T-helper 2 cell (primary cell): ENCODE measurements at places on chromosomes 3 and 15.

- no peak for DNase-seq
These were observed 553.8 kb downstream of the MAGI1 start for GRCh38 chr3:65484964-65485363.

- no peak for DNase-seq
These were observed 1.8 kb downstream of the FETUB start for GRCh38 chr3:186642014-186642413.

- DNase-seq, result no peak
These were observed 42.2 kb downstream of the CD200 start for GRCh38 chr3:112375117-112375516.

DNA sequence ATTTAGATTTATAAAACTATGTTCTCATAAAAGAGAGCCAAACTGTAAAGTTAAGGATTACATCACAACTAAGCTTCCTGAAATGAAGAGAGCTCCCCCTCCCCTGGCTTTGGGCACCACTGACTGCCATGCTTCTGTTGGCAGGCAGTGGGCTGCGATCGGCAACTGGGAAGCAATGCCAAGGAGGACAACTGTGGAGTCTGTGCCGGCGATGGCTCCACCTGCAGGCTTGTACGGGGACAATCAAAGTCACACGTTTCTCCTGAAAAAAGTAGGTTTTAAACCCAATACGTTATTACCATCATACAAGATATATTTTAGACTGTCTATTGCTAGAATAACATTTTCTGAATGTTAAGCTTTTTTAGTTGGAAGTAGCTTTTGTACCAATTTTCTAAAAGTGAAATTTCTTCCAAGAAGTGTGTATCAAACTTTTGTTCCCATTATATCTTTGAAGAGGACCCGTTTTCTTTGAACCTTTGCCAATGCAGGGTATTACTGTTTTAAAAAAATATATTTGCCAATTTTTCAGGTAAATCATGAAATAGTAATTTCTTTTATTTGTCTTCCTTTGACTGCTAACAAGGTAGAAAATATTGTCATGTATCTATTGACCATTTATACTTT is 184.1 kb downstream of the ADAMTSL3 start:
- no peak for DNase-seq

- no peak for DNase-seq
These were observed 10.7 kb downstream of the GCNT3 start for GRCh38 chr15:59622289-59622688.

DNA sequence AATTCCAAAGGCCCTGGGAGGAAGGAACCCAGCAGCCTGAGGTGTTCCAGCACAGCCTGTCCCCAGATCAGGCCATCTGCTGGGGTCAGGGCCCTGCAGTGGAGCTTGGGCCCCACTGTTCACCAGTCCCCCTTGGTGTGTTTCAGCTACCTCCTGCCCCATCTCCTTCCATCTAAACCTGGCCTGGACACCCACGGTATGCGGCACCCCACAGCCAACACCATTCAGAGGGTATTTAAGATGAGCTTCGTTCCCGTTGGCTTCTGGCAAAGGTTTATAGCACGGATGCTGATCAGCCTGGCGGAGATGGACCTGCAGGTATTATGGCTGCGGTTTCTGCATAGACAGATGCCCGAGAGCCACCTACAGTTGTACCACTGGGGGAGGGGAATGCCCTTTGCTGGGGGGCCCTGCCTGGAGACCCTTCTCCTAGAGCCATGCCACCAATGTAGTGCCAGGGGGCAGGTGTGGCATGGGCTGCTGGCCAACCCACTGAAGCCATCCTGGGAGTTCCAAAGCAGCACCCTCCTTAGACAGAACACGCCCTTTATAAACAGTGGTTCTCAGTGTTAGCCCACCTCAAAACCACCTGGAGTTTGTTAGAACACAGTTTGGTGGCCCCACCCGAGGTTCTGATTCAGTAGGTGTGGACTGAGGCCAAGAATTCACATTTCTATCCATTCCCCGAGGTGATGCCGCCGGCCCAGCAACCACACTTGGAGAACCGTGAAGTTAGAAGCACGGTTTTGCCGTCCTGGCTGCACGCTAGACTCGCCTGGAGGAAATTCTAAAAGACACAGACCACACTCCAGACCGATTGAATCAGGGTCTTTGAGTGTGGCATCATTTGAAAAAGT is 126.9 kb downstream of the LRRK1 start:
- DNase-seq, result no peak

DNA sequence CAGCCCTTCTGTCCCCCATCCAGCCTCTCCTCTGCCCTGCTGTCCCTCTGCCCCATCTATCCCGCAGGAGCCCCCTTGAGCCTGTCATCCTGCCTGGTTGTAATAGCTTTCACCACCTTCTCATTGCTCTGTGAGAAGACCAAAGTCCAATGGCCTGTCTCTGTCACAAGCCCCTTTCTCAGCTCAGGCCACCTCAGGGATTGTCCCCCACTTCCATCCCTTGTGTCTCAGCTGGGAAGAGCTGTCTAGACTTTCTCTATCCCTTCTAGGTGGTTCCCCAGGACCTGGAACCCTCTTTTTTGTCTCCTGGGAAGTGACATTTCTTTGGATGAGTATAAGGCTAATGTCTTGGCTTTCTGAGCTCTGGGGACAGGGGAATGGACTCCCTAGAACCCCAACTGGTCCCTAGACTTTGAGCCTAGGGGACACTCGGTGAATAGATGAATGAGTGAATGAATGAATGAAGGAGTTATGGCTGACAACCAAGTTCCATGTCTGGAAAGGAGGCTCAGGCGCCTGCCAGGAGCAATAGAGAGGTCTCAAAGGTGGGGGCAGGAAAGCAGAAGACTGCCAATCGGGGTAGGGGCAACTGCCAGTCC is 849 bp upstream of the PRKCD start:
- DNase-seq, result no peak

GRCh38 chr15:31296646-31297574 is 29.7 kb upstream of the KLF13 start:
- DNase-seq, result no peak

GRCh38 chr3:132659000-132659364 is 627 bp downstream of the ACAD11 start:
- DNase-seq, result no peak

DNA sequence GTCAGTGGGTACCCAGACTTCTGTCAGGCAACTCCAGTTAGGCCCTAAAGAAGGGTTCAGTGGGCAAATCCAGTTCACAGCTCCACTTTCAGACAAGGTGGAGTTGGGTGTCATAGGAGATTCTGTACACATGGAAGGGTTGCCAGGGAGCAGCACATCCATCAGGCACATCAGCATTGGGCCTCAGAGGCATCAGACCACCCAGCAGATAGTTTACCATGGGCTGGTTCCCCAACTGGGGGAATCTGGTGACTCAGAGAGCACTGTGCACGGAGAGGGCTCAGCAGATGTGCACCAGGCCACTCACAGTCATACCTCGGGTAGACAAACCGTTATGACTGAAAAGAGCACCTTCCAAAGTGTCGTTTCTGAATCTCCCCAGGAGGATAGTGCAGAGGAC is 27.2 kb downstream of the SYNM start:
- no peak for DNase-seq

GRCh38 chr3:82137861-82138260 is 376.4 kb upstream of the GBE1 start:
- DNase-seq, result no peak

- no peak for DNase-seq
These were observed 13.3 kb downstream of the HRH1 start for GRCh38 chr3:11167590-11167989.

DNA sequence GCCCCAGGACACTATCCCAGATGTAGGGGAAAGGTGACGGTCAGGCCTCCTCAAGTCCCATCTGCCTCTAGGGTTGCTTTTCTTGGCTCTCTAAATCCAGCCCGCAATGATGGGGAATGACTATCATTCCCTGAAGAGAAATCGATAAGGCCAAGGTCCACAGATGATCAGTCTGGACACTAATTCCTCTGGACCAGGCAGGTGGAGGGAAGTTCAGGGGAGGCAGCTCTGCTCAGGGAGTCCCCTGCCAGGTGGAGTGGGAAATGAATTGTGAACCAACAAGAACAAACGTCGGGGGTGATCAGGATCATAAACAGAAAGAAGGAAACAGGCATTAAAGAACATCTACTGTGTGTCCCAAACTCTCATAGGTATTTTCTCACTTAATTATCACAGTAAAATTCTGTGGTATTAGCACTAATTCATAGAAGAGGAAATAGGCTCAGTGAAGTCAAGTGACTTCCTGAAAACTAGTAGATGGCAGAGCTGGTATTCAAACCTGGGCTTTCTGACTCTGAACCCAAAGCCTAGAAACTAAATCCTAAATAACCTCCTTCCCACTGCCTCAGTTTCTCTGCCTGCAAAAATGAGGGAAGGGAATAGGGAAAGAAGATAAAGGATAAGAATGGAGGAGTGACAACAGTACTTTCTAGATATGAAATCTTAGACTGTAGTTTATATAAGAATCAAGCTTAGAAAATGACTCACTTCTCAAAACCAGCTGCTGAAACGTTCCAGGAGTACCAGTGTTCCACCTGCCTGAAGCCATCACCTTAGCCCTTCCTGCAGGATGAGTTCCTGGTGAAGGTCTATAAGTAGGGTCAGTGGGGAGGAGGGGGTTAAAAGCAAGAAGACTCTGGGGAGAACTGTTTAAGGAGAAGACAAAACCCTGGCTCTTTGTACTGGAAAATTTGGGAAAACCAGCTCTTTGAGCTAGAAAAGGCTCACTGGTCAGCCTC is 7.5 kb downstream of the BMF start:
- no peak for DNase-seq

DNA sequence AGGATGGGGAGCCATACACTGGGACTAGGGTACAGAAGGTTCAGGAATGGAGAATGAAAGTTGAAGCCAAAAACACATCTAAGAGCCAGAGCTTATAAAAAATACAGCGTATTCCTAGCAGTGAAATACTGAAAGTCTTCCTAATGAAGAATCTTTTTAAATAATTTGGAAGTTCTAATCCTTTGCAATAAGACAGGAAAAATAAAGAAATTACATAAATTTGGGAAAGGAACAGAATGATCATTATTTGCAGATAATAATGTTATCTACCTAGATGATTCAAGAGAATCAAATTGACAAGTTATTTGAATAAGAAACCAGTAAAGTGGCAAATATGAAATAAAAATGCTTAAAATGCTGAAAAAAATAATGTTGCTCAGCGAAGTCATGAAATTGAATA is 32.3 kb upstream of the NR2F2 start:
- DNase-seq, result no peak

- DNase-seq, result no peak
These were observed at the start of gene FBXL2 for GRCh38 chr3:33277193-33277882. TSS of gene FBXL2 (plus strand) at chr3:33277442. CDS start at chr3:33277513, 71 bp downstream.

GRCh38 chr15:51577636-51578304 is 44.8 kb downstream of the DMXL2 start:
- no peak for DNase-seq

- no peak for DNase-seq
These were observed 84.5 kb downstream of the COL6A6 start for GRCh38 chr3:130601442-130601971.

- no peak for DNase-seq
These were observed 31.0 kb upstream of the SLCO2A1 start for GRCh38 chr3:134060561-134061385.

GRCh38 chr3:134563601-134564000 is 77.7 kb downstream of the CEP63 start:
- no peak for DNase-seq

- no peak for DNase-seq
These were observed 10.6 kb downstream of the CEMIP start for GRCh38 chr15:80789796-80790195.

GRCh38 chr3:124094496-124094895 is 102.6 kb upstream of the ROPN1 start:
- DNase-seq, result no peak

DNA sequence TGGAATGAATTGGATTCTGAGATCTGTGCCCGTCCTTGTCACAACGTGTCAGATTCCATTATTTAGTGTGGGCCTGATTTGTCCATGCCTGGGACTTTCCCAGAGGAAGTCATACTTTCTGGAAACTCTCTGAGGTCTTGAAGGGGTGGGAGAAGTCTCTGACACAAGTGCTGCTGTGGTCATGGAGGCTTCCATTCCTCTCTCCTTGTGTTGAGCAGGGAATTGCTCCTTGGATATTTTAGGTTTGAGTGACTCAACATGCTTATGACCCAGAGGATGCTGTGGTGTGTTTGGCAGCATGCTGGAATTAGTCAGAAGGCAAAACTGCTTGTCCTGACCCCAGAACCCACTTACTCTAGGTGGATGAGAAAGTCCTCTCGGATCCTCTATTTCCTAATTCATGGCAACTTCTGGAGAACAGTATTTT is 132.1 kb downstream of the LPP start:
- DNase-seq, result no peak

GRCh38 chr3:52002748-52003147 is 7.1 kb upstream of the RPL29 start:
- DNase-seq, result no peak

DNA sequence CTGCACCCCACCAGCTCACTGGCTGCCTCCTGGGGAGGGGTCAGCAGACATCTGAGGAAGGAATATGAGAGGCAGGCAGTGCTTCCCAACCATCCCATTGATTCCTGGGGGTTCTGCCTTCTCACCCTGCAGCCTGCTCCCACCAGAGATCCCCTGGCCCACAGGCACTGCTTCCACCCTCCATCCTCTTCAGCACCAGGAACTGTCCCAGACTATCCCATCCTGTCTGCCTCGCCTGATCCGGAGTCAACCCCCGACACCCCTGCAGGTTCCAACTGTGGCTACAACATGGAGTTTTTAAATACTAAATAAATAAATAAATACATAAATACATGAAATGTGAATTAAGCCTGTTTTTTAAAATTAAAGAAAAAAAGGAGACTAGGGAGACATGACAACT is 43.6 kb downstream of the CACNA2D2 start:
- no peak for DNase-seq

DNA sequence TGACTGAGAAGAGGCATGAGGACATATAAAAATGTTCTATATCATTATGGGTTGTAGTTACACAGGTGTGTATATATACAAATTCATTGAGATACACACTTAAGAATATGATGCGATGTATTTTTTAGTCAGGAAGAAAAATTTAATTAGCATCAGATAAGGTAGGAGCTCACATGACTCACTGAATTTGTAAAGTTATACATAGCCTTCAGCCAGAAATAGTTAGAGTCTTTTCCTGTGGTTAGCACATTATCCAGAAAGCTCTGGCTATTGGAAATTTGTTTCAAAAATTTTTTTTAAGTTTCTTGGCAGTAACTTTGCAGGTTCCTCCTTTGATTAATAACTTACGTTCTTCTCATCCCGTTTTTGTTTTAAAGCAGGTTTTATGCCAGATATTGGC is 88.6 kb downstream of the STT3B start:
- DNase-seq, result no peak

DNA sequence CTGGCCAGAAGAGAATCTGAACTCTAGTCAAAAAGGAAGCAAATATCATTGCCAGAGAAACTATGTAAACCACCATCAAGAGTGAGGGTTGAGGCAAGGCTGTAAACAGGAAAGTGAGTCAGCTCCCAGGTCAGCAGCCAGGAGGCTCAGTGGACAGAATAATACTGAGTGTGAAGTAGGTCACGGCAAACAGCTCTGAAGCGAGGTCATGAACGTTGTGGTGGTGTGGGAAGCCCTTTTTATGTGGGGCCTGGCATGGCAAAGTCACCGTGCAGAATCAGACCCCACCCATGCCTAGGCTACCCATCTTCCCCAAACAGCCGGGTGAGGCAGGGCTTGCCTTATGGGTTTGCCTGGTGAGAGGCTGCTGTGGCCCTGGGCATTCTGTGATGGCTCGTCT is 43.9 kb downstream of the THBS1 start:
- peak; percentile 17 for DNase-seq

GRCh38 chr3:194084284-194084683 is 51.7 kb upstream of the HES1 start:
- DNase-seq, result peak; percentile 38
